ENCODE measurements at places on chromosomes 7 and 10. TPM values are rescaled to one million over a fixed set of nuclear protein-coding genes. Genes with fewer than 3 reads are reported as not detected.

DNA sequence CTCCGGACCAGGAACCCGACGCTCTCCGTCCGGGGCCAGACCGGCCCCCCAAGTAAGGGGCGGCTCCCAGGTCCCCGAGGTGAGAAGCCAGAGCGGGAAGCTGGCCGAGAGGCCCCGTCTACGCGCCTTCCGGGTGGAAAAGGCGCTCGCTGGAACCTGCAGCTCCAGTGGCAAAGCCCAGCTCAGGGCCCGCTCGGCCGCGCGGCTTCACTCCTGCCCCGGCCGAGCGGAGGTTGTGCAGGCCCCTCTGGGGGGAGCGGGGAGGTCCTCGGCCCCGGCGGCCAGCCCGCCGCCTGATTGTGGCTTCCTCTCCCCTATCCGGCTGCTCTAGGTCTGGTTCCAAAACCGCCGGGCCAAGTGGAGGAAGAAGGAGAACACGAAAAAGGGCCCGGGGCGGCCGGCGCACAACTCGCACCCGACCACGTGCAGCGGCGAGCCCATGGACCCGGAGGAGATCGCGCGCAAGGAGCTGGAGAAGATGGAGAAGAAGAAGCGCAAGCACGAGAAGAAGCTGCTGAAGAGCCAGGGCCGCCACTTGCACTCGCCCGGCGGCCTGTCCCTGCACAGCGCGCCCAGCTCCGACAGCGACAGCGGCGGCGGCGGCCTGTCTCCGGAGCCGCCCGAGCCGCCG, 2.9 kb downstream of the UNCX start:
- H3K27ac ChIP-seq, result peak overlapping the region; percentile 58
- peaks cover 8% of the 10 kb centered on the region for H3K36me3 ChIP-seq
- peaks cover 24% of the 10 kb centered on the region for H3K4me1 ChIP-seq
- peaks cover 61% of the 10 kb centered on the region for H3K27me3 ChIP-seq
- peak overlapping the region; percentile 32 for H3K4me3 ChIP-seq

DNA sequence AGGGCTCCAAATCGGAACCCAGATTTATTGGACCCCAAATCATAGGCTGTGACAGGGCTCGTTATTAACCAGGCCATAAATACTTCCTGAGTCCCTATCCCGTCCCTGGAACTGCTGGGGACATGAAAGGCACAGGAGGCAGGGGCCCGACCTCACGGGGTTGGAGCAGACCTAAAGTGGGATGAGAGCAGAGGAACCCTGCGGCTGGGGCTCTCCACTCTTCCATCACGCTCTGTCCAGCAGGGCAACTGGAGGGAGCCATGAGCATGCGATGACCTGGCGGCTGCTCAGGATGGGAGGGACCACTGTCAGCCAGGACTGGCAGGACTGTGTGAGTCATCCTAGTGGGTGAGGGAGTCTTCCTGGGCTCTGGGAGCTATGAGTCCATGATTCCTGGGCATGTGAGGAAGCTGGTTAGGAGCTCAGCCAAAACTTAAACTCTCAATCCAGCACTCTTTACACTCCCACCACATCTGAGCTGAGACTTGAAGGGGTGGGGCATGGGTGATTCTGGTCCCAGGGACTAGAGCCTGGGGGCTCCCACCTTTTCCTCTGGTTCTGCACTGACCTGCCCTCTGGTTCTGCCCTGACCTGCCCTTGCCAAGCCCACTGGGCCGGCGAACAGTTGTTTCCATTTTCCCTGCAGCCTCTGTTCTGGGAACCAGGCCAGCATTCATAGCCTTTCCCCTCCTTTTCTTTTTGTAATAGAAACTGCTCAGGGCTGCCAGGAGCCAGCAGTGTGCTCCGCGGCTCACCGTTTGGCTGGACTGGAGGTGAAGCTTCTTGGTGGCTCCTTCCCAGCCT, 47.1 kb downstream of the SYPL1 start:
- H3K36me3 ChIP-seq, result no peaks in the 10 kb centered on the region
- no peak overlapping the region for H3K4me3 ChIP-seq
- H3K27me3 ChIP-seq, result no peaks in the 10 kb centered on the region
- no peak for DNase-seq
- H3K4me1 ChIP-seq, result peaks cover 10% of the 10 kb centered on the region

GRCh38 chr10:129104266-129105045, 362.6 kb upstream of the MGMT start:
- no peak overlapping the region for H3K27ac ChIP-seq
- H3K4me3 ChIP-seq, result no peak overlapping the region
- peak; percentile 33 for DNase-seq
- no peaks in the 10 kb centered on the region for H3K36me3 ChIP-seq
- H3K27me3 ChIP-seq, result no peaks in the 10 kb centered on the region
- H3K4me1 ChIP-seq, result peaks cover 34% of the 10 kb centered on the region

DNA sequence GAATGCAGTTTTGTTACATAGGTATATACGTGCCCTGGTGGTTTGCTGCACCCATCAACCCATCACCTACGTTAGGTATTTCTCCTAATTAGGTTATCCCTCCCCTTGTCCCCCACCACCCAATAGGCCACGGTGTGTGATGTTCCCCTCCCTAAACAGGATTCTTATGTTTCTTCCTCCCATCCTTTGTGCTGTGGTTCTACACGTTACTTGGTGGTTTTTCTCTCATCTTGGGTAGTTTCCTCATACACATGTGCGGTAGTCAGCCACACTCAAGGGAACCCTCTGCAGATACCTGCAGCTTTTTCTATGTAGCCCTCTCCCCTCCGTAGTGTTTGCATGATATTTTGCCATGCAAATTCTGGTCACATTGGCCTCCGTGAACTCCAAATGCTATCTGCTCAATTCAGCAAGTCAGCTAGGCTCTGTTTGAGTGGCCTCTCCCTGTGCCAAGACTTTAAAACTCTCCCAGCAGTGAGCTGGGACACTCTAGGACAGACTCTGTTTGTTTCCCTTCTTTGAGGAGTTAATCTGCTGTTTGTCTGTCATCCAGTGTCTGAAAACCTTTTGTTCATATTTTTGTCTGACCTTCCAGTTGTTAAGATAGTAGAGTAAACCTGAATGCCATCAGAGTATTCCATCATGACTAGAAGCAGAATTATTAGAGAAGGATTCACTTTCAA, 41.0 kb downstream of the RABGEF1 start:
- H3K4me3 ChIP-seq, result no peak overlapping the region
- peaks cover 9% of the 10 kb centered on the region for H3K4me1 ChIP-seq
- H3K27ac ChIP-seq, result no peak overlapping the region
- no peak for DNase-seq
- H3K27me3 ChIP-seq, result no peaks in the 10 kb centered on the region
- H3K36me3 ChIP-seq, result peaks cover 24% of the 10 kb centered on the region

DNA sequence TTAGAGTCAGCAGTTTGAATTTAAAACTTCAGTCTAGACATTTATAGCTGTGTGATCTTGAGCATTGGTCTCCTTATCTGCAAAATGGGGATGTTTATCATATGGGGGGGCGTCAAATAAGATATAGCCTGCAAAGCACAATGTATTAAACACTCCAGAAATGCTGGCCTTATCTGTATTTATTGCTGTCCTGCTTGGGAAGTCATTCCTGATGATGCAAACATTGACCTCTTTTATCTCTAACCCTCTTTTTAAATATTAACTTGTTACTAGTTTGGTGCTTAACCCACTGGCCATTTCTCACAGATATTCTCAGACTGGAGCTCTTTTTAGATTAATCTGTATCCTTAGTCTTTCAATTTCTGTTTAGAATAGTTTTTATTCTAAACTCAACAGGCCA, 13.2 kb downstream of the MRPS33 start:
- no peak overlapping the region for H3K27ac ChIP-seq
- no peak for DNase-seq
- H3K4me3 ChIP-seq, result no peak overlapping the region
- H3K4me1 ChIP-seq, result peaks cover 3% of the 10 kb centered on the region

DNA sequence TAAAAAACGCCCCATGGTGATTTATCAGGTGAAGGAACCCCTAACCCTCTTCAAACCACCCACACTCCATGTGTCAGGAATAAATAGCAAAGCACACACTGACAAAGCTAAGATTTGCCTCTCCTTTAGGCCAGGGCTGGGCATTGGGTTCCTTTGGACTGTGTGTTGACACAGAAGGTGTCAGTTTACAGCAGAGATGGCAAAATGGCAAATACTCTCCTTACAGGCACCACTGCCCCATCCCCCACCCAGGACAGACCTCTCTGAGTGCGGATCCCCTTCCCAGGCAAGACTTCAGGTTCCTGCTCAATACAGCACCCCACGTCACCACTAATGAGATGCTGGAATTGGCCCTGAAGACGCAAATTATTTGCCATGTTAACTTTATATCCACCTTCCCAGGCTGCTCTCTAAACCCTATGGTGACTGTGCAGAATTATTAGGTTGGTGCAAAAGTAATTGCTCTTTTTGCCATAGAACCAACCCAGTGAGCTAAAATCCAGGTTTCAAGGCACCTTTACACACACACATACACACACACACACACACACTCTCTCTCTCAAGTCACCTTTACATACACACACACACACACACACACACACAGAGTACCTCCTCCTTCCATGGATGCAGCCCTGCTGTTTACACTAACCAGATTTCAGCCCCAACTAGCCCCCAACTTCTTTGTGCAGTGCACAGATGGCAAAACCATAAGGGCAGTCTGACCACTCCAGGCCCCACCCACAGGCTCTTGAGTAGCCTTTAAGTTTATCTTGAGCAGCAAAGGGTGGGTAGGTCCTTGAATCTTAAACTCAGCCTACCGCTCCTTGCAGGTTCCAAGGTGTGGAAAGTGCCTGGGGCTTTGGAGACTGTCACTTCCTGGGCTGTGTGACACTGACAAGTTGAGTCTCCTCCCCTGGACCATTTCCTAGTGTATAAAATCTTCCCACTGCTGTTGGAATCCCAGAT, 4.0 kb upstream of the ZCCHC24 start:
- no peak overlapping the region for H3K27ac ChIP-seq
- no peak overlapping the region for H3K4me3 ChIP-seq

DNA sequence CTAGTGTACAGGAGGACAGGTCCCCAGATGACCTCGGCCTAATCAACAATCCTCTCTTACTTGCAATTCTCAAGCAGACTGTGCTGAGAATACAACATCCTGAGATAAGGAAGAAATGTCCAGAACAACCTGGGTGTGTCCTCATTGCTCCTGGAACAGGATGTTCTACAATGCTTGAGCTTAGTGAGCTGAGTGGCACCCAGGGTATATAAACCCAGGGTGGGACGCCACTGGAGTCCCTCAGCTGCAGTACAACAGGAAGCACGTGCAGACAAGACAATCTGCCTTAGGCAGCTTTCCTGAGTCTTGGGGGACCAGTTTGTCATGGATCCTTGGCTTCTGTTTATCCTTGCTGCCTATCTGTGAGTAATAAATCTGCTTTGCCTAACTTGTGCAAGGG, 27.7 kb upstream of the SLC25A13 start:
- no peak overlapping the region for H3K4me3 ChIP-seq
- H3K4me1 ChIP-seq, result no peaks in the 10 kb centered on the region
- peaks cover 14% of the 10 kb centered on the region for H3K27me3 ChIP-seq
- no peaks in the 10 kb centered on the region for H3K36me3 ChIP-seq
- H3K27ac ChIP-seq, result no peak overlapping the region

DNA sequence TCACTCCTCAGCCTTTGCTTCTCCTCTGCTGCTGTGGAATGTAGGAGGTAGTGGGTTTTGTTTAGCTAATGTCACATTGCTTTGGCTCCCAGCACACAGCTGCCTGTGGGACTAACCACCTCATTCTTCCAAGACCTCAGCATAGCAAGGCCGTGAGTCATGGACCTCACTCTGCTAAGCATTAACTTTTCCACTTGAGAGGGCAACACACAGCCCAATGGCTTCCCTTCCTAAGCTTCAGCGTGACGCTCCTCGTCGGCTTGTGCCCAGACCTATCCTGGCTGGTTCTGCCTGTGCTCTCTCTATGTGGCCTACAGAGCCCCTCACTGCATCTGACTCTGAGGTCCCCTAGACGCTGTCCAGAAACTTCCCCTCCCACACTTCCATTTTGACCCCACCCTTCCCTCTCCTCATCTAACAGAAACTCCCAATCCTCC, 23.3 kb downstream of the MYOF start:
- peaks cover 15% of the 10 kb centered on the region for H3K36me3 ChIP-seq
- H3K27me3 ChIP-seq, result no peaks in the 10 kb centered on the region
- peaks cover 26% of the 10 kb centered on the region for H3K4me1 ChIP-seq
- H3K27ac ChIP-seq, result peak overlapping the region; percentile 50
- DNase-seq, result peak; percentile 36

DNA sequence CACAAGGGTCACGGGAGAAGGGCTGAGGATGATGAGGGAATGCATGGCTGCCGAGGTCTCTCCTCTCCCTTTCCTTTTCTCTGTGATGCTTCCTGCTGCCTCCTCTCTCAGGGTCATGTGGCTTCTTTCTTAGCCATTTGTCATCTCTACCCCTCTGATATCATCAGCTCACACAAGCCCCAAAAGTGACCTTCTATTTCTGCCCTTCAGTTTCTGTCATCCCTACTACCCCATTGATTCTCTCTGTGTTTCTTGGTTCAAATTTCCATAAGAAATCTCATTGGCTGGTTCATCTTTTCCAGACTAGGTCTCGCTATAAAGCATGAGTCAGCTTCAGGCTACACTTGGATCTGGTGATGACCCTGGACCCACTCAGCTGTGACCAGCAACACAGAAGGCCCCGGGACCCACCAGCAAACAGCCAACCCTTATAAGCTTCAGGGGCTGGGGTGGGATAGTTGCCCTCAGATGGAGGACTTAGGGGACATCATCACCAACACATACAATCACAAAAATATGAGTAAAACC, 284.3 kb downstream of the SKAP2 start:
- no peak for DNase-seq
- no peak overlapping the region for H3K4me3 ChIP-seq
- no peaks in the 10 kb centered on the region for H3K4me1 ChIP-seq
- H3K36me3 ChIP-seq, result no peaks in the 10 kb centered on the region
- H3K27me3 ChIP-seq, result peaks cover 19% of the 10 kb centered on the region

GRCh38 chr7:111846898-111847297, 284.6 kb upstream of the IMMP2L start:
- H3K4me1 ChIP-seq, result no peaks in the 10 kb centered on the region
- DNase-seq, result no peak
- no peak overlapping the region for H3K4me3 ChIP-seq
- H3K36me3 ChIP-seq, result no peaks in the 10 kb centered on the region

DNA sequence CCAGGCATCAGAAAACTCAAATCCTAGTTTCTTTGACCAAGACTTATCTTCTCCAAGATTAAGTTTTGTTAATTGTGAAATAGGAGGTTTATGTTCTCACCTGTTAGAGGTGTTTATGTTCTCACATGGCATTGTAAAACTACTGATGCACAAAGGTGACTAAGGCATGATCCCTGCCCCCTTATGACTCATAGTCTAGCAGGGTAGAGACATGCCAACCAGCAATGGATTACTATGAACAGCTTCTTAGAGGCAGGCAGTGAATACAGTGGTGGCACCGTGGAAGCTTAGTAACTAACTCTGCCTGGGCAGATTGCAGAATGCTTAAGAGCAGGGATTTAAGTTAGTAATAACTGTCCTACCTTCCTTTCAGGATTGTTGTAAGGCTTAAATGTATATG, 400.9 kb downstream of the SORCS3 start:
- no peaks in the 10 kb centered on the region for H3K27me3 ChIP-seq
- no peak overlapping the region for H3K27ac ChIP-seq
- no peaks in the 10 kb centered on the region for H3K4me1 ChIP-seq

Gene SLC25A13
- 7.9 TPM for total RNA-seq

Gene OR6B1
- not detected for total RNA-seq

Gene THNSL1
- total RNA-seq, result 6.2 TPM

Gene IRF5
- 21.7 TPM for total RNA-seq

Gene MEPCE
- 42.0 TPM for total RNA-seq

Gene NMT2
- 22.1 TPM for total RNA-seq

Gene TES
- total RNA-seq, result 81.8 TPM

Gene ABCB1
- total RNA-seq, result 4.7 TPM

Gene SPDYE18
- total RNA-seq, result not detected

Gene SLC39A12
- not detected for total RNA-seq

Gene ANKIB1
- total RNA-seq, result 34.8 TPM

Gene ANKRD7
- not detected for total RNA-seq

Gene TMEM213
- 0.39 TPM for total RNA-seq

Gene TMEM270
- not detected for total RNA-seq

Gene SRGN
- 966 TPM for total RNA-seq

Gene ARHGEF35
- total RNA-seq, result 9.6 TPM

Gene LBX1
- total RNA-seq, result not detected

Gene NODAL
- total RNA-seq, result not detected

Data from activated CD4-positive, alpha-beta memory T cell treated with anti-CD3 and anti-CD28 coated beads for 36 hours (primary cell).